Stimulated activated CD8-positive, alpha-beta memory T cell treated with anti-CD3 and anti-CD28 coated beads, Interleukin-7, amount 100 ng/mL, for 24 hours (primary cell): ENCODE measurements at places on chromosomes 2 and 18.

DNA sequence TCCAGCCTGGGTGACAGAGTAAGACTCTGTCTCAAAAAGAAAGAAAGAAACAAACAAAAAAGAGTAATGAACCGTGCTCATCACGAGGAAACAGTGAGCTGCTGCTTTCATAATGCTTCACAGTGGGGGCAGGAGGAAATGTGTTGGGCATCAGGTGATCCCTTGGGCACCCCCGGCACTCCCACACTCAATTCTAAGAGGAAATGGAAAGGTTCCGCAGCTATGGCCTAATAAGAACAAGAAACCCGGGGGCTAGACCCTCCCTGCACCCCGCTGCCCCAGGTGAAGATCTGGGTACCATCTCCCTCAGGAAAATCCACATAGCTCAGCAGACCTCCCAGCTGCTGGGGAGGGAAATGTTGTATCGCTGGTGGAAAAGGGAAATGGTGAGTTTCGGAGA lies 118.9 kb downstream of the LPIN1 start:
- DNase-seq = no peak

GRCh38 chr2:192044496-192044895 lies 150.2 kb downstream of the TMEFF2 start:
- DNase-seq = no peak

DNA sequence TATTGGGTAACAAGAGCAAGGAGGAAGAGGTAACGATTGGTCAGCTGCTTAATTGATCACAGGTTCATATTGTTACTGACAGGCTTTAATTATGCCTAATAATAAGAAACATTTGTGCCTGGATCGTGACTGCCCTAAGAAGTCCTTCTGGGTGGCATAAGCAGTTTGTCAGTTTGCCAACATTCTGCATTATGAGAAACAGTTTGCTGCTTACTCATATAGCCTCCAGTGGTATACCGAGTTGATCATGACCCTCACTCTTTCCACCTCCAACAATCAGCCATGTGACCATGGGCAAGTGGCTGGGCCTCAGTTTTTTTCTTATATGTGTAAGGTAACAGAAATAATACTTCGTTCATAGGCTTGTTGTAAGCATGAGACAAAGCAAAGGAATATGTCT lies 96.6 kb upstream of the CABLES1 start:
- DNase-seq = no peak

DNA sequence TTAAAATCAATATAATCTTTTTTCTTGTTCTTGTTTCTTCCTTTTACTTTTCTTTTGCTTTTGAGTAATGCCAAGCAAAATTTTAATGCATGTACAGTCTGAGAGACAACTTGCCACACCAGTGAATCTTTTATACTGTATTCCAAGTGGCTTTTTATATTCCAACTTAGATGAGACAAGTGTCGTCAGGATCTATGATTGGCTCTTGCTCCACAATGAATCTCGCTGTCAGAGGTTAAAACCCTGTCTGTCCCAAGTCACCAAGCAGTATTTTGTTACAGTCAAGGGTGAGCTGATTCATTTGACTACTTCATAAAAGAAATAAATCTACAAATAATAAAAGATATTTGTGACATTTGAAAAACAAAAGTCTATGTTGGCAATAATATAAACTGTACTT lies at the start of gene MSTN:
Gene MSTN, minus strand, starts transcription at position 129 of the 400 bp plus-strand sequence. CDS start 133 bp downstream, outside the sequence.
- DNase-seq = no peak

DNA sequence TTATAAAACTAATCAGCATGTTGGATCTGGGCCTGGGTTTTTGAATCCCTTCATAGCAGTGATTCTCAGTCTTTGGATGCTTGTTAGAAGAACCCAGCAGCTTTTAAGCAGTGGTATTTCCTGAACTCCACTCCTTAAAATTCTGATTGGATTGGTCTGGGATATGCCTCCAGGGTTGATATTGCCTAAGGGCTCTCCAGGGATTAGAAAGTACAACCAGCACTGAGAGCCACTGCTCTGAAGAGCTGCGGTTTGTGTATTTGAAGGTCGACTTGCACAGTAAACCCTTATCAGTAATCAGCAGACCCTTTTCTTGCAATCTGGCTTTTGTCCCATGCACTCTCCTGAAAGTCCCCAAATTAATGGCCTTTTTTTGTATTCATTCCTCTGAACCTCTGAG lies 17.0 kb upstream of the RBMS1 start:
- no peak for DNase-seq

- DNase-seq = no peak
Measured at GRCh38 chr2:202014318-202014717, 19.3 kb upstream of the FZD7 start.

- DNase-seq = no peak
Measured at GRCh38 chr2:60544954-60545560, 8.4 kb downstream of the BCL11A start.
